ENCODE measurements at places on chromosomes 7 and 10. TPM values are rescaled to one million over a fixed set of nuclear protein-coding genes. Genes with fewer than 3 reads are reported as not detected.

DNA sequence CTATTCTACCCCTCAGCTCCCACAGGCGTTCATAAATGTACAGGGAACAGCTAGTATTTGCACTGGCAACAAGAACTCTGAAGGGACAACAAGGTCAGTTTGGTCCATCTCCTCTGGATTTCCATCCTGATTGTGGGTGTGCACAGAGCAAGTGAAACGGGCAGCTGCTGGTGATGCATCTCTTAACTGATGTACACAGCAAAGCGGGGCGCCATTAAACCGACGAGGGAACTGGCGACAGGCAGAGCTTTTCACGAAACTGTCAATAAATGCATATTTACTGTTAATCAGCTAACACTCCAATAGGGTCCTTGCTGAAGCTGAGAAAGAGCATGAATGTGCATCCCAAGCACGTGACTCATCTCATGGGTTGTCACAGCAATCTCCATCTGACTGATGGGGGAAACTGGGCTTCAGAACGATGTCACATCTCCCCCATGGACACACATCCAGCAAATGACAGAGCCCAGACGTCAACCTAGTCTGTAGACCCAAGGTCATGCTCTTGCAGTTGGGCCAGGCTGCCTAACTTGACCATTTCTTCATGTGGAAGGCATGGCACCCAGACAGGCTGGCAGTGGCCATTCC, 54.2 kb downstream of the FAM53B start:
- DNase-seq, result no peak

DNA sequence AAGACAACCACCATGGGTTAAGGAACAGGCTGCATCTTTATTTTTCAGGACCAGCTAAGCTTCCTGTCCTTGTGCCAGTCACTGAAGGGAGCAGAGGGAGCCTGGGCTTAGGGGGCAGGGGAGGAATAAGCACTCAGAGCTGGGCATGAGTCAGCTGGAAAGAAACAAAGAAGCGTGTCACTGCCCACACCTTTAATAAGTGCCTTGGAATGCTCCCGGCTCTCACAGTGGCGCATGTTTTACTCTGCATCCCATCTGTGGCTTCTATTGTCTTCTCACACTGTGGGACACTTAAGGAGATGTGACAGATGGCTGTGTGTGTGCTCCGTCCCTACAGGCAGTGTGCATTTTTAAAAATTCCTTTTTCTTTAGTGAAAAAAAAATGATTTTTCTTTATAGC, 71.7 kb downstream of the MTURN start:
- no peak for DNase-seq

DNA sequence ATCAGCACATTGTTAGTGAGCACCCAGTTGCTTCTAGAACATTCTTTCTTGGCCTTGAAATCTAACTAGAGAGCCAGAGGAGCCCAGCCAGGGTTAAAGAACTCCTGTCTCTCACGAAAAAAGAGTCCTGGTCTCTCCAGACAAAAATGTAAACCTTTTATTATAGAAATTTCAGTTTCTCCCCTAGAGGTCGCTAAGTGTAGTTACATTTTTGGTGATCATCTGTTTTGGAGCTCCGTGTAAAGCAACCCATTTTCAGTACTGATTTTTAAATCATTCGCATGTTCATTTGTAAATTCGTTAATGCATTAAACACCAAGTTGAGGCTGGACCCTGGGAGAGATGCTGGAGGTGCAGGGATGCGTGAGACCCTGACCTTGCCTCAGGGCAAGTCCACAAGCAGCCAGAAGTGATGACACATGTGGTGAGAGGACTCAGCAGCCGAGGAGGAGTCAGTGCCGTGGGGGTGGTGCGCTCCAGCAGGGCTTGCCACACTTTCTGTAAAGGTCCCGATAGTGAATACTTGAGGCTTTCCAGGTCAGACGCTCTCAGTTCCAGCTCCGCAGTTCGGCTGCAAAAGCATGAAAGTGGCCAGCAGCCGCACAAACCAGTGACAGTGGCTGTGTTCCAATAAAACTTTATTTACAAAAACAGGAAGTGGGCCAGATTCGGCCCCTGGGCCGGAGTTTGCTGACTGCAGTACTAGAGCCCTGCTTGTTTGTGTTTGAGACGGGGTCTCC, 578.6 kb upstream of the FOXK1 start:
- no peak for DNase-seq

- DNase-seq, result no peak
Observed at GRCh38 chr10:102555781-102556328, 52.1 kb downstream of the SUFU start.

GRCh38 chr10:79346388-79347225, 662 bp upstream of the PPIF start:
- no peak for DNase-seq

DNA sequence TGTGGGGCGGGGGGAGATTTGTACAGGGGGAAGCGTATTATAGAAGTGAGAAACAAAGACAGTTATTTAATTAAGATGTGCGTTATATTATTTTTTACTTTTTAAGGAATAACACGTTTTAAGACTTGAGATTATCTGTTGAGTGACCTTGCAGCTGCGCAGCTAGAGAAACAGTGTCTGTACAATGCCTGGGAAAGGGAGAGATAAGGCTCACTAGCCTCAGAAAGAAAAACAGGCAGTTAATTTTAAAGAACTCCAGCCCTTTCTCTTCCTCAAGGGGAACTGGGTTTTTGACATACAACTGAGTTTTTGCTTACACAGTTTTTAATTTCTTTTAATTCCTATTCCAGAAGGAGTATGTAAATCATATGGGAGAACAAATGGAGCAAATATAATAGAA, 50.7 kb downstream of the LMBR1 start:
- no peak for DNase-seq

- no peak for DNase-seq
Observed at GRCh38 chr7:157028199-157028903, 17.9 kb upstream of the MNX1 start.

DNA sequence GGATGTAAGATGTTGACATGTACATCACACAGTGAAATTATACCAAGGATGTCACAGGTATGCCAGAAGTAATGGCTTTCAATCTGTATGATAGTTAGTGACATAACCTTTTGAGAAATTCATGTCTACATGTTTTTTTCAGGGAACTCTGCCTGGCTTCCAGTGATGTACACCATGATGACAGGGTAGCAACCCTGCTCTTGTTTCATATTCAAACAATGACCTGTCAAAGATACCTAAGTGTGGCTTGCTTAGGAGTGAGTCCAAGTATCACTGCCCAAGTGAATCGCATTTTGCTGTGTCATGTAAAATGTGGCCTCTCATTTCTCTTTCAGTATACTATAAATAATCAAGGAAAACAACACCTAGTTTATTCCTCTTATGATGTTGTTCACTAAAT, 205.8 kb upstream of the DKK1 start:
- DNase-seq, result no peak

GRCh38 chr7:70092314-70093204, 494.3 kb downstream of the AUTS2 start:
- no peak for DNase-seq

DNA sequence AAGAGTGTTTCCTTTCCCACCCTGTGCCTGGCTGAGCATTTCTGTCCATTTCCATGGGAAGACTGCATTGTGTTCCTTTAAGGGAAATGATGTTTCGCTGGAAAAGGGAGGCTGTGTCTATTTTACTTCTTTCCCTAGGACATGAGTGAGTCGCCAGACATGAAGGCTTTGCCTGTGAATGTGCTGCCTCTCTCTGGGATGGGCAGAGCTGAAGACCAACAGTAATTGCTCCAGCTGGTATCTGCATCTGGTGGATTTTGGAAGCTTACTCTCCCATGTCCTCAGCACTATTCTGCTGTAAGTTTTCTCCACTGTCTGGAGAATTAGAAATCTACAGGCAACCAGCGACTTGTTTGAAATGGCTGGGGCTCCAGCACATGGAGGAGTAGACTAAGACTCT, 264.6 kb upstream of the BMPER start:
- DNase-seq, result no peak

DNA sequence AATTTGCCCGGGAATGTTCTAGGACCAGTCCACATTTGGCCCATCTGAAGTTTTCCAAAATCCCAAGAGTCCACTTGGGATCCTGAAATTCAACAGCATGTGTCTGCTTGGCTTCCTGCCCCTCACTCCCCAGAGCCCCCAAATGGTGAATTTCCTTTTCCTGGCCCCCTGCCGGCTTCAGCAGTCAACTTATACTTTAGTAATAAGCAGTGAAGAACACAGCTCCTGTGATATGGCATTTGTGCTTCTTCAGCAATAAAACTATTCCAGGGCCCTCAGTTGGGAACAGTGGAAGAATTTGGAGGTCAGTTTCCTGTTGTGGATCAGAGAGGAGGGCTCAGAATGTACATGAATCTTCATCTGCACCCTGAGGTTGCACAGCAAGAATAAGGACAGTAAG, 51.1 kb downstream of the PRF1 start:
- no peak for DNase-seq

Gene AOAH
- total RNA-seq, result 1.6 TPM

- DNase-seq, result no peak
Observed at GRCh38 chr7:24764972-24765744, 7.9 kb upstream of the GSDME start.

Gene PANK1
- total RNA-seq, result 9.6 TPM

Gene AGMO
- total RNA-seq, result not detected

DNA sequence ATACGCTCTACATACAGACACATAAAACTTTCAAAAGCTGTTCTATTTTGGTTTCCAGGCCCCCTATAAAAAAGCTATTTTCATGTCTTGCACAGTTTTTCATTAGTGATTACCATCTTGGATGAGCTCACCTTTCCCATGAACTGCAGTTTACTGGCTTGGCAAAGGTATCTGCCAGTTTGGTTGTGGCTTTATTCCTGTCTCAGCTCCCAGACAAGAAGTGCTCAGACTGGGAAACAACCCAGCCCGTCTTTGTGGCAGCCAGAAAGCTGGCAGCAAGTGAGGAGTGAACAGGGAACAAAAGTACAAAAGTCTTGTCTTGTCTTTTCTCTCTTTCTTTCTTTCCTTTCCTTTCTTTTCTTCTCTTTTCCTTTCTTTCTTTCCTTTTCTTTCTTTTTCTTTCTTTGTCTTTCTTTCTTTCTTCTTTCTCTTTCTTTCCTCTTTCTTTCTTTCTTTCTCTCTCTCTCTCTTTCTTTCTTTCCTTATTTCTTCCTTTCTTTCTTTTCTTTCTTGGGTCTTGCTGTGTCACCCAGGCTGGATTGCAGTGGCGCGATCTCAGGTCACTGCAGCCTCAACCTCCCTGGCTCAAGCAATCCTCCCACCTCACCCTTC, 138.8 kb downstream of the CFAP58 start:
- no peak for DNase-seq

- DNase-seq, result no peak
Observed at GRCh38 chr7:51234139-51234538, 82.5 kb downstream of the COBL start.

- no peak for DNase-seq
Observed at GRCh38 chr10:78925800-78926319, 142.9 kb upstream of the ZMIZ1 start.

Gene LLCFC1
- total RNA-seq, result not detected

GRCh38 chr7:143382126-143382790, 1.1 kb downstream of the ZYX start:
- no peak for DNase-seq

Gene CPA1
- 8.0 TPM for total RNA-seq

Gene WDR86
- total RNA-seq, result not detected

DNA sequence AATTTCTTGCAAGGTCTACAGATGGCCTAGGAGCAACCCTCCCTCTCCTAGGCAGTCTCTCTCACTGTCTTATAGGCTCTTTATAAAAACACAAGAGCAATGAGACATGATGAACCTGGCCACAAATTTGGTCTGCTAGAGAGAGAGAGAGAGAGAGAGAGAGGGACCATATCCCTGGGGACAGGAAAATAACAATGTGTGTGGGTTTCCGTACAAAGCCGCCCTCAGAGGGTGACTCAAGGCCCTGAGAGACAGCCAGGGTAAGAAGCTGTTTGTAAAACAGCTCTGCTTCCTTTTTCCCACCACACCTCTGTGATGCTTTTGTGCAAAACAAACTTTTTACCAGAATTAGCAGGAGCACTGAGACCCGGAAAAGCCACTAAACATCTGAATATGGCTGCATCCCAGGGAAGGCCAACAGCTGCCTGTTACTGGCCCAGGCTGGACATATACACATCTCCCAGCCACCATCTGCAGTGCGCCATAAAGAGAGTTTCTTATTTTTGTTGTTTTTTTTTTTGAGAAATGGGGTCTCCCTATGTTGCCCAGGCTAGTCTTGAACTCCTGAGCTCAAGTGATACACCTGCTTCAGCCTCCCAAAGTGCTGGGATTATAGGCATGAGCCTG, 18.4 kb downstream of the GIMAP5 start:
- DNase-seq, result peak; percentile 71

DNA sequence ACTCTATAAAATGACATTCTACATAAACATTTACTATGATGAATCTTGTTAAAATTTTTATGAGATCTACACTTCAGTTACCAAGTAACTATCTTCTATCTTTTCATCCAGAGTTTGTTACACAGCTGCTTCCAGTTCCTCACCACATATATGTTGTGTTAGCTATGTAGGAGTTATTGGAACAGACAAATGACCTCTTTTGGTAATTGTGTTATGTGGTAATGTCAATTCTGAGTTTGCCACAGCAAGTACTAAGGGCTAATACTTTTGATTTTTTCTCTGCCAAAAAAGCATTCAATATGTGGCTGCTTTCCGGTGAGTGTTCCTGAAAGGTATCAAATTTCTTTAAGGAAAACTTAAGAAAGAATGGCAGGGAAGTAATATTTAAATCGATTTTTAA, 573.9 kb upstream of the PCDH15 start:
- DNase-seq, result no peak

GRCh38 chr7:8065356-8065813, 96.8 kb downstream of the GLCCI1 start:
- no peak for DNase-seq

DNA sequence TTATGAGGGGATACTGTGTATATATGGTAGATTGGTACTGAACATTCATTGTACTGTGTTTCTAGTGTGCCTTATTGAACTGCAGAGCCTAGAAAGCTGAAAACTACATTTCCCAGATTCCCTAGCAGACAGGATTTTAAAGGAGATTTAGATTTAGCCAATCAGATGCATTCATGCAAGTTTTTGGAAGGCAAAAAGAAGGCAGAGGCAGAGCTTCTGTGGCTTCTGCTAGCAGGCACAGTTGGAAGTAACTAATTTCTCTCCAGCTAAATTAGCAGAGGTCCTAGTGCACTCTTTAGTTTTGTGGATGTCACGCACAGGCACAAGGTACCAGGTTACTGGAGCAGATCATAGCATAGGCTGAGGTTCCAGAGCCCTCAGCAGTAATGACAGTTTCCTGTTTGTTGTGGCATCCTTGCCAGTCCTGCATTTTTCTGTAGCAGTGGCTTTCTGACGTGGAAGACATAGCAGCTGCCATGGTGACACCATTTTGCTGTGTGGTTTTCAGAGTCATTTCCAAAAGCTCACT, 83.7 kb upstream of the CCDC71L start:
- DNase-seq, result no peak

Measured in GM12878 (cell line).